ENCODE measurements at places on chromosomes 6 and 20.

- DNase-seq = no peak
These were observed 103.1 kb upstream of the ADGRF1 start for GRCh38 chr6:47145212-47145611.

GRCh38 chr6:98831959-98832283 is 2.5 kb upstream of the POU3F2 start:
- no peak for DNase-seq

DNA sequence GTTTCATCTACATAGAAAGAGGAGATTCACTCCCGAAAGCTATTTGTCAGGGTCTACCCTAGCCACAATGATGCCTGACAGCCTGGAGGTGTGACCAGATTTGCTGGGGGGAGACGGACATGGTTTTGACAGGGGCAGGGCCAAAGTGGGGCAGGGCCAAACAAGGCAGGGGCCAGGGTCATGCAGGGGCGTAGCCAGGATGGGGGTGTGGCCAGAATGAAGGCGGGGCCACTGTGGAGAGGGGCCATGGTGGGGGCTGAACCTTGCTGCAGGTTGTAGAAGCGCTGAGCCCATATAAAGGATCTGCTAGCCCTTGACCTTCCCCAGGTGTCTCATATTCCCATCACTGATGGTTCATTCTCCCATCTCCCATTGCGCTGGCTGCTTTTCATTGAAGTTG is 184.1 kb upstream of the SULF2 start:
- no peak for DNase-seq

- DNase-seq = no peak
These were observed 168.0 kb upstream of the LRFN2 start for GRCh38 chr6:40755046-40755681.

- DNase-seq = no peak
These were observed 11.0 kb upstream of the FILIP1 start for GRCh38 chr6:75504465-75505222.

DNA sequence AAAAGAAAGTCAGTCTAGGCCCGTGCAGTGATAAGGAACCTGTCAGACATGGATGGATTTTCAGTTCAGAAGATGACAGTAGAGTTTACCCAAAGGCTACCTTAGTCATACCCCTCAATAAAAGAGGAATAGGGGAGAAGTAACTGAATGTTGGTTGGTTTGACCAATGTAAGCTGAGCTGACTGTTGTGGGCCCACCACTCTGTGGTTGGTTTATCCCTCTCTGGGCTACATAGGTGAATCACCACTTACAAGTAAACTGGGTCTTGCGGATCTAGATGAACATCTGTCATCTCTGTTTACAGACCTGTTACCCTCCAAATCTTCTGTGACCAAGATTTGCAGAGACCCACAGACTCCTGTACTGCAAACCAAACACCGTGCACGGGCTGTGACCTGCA is 37.2 kb upstream of the MYLK2 start:
- DNase-seq = no peak

DNA sequence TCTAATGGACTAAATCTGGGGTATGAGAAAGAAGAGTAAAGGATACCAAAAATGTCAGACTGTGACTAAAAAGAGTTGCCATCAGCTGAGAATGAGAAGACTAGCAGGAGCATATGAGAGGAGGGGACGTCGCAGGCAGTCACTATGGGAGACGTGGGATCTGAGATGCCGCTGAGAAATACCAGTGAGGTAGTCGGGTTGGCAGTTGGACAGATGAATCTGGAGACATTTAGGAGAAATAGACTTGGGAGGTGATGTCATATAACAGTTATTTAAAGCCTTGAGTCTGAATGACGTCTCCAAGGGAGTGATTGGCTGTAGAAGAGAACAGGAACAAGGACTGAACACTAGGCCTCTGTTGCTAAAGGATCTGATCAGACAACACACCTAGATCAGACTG is 51.5 kb upstream of the TRIM26 start:
- DNase-seq = no peak

DNA sequence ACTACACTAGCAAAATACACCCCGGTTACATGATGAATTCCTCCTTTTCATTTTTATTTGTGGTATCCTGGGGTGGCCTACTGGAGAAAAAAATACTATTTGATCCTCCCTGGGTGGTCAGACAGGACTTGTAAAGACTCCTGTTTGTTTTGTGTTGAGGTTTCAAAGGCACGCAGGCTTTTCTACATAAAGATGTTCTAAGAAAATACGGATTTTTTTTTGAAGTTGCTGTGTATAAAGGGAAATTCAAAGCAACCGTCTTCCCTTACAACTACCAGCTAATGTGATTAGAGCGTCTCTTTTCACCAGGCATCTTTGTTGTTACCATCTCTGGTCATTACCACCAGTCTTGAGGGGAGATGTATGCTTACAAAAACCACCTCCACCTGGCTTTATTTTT is 187.1 kb downstream of the SOX4 start:
- DNase-seq = no peak

DNA sequence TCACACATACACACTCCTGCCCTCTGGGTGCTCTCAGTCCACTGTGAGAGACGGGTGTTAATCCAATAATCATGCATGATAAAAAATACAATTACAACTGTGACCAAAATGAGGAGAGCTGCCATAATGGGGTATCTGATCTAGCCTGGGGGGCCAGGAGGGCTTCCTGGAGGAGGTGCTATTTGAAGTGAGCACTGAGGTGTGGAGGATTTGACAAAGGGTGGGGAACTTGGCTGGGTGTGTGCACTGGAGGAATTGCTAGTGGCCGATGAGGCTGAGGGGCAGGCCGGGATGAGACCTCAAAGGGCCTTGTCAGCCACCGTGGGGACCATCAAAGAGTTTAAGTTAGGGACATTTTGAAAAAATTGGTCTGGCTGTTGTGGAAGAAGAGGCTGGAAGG is 34.8 kb downstream of the VSTM2L start:
- no peak for DNase-seq

DNA sequence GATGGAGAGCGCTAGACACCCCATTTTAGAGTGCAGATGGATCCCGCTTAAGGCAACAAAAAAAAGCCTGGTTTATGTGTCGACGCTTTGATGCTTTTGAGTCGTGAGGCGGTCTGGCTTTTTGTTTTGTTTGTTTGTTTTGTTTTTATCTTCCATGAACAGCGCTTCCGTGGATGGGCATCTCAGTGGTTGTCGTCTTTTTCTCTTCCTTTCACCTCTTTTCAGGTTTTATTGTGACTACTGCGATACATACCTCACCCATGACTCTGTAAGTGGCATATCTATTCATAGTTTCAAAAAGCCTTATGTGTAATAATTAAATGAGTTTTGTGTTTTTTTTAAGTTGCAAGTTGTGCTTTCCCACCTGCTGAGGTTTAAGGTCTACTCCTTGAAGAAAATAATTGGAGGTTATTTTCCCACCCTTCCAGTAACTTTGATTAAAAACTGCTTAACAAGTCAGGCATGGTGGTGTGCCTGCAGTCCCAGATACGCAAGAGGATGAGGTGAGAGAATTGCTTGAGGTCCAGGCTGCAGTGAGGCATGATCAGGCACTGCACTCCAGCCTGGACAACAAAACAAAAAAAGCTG is 476 bp downstream of the SNRPC start:
- DNase-seq = no peak

DNA sequence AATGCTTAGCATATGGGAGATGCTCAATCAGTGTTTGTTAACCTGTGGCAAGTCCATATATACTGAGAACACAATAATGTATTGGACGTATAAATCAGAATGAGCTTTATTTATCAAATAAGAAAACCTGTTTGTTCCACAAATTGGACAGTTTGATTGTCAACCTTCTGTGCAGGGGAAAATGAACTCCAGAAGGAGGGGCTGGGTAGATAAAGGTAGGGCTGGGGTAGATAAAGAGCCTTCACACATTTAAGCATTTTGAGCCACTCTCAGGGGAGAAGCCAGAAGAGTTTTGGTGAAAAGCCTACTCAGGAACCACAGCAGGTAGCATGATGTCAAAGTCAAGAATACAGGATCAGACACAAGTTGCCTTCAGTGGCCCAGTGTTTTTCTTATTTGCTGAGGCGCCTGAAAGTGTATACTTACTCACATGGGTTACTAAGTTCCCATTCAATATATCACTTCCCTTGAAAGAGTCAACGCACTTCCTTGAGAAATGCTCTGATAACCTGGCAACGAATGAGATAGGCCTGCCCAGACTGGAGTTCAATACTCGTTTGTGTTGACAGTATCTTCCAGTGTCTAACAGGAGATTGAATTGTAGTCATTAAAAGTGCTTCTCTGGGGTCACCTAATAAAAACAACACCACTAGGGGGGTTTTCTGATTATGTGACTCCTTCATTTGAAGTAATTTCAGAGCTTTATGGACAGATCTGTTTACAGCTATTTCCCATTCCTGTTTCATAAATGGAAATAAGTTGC is 263.9 kb upstream of the CITED2 start:
- no peak for DNase-seq

DNA sequence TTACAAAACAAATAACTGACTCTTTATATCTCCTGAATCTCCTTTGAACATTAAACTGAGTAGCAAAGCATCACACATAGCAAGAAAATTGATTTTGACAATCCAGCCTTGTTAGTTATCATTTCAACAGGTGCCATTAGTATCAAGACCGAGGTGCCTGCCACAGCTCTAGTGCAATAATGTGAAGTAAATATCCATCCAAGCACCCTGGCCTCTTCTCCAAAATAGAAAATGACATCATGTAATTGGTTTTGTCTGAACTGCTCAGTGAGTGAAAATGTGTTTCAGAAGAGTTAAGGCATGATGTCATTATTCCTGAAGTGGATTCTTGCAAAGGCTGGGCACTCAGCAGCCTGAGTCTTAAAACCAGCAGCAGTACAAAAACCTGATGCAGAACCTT is 341.4 kb downstream of the PLCB1 start:
- DNase-seq = no peak

GRCh38 chr20:32742322-32743236 is 688 bp downstream of the COMMD7 start:
- no peak for DNase-seq

GRCh38 chr6:128570680-128571063 is 50.3 kb upstream of the PTPRK start:
- DNase-seq = no peak

DNA sequence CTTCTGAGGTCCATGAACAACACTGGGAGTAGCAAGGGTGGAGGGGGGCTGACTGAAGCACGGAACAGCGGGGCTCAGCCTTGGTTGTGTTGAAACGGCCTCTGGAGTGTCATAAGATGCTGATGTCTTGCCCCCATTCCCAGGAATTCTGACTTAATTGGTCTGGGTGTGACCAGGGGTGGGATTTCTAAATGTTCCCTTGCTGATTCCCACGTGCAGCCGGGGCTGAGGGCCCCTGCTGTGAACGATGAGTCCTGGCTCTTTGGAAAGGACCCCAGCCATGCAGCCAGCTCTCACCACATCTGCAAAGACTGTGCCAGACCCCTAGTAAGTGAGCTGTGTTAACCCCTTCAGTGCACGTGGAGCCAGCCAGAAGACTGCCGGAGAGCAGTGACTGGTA is 28.6 kb upstream of the FAM50B start:
- no peak for DNase-seq

DNA sequence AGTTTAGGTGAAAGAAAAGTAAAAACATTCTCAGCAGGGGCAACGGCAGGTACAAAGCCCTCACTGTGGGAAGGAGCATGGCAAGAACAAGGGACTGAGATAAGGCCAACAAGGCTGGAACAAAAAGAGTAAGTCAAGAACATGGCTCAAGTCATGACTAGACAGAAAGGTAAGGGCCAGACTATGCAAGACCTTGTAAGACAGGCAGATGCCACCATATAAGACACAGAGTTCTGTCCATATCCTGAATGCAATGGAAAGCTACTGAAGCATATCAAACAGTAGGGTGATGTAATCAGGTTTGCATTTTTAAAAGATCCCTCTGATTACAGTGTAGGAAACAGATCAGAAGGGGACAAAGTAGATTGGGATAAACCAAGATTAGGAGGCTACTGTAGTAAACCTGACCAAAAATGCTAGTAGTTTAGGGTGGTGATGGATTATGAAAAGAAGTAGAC is 5.5 kb downstream of the REV3L start:
- DNase-seq = no peak

GRCh38 chr6:129233458-129234134 is 350.7 kb downstream of the LAMA2 start:
- DNase-seq = no peak

- no peak for DNase-seq
These were observed 68.0 kb downstream of the PTPN1 start for GRCh38 chr20:50578061-50578777.

GRCh38 chr20:62570897-62571668 is 71.2 kb upstream of the SLCO4A1 start:
- no peak for DNase-seq

- no peak for DNase-seq
These were observed 682.1 kb upstream of the MAP3K7 start for GRCh38 chr6:91268941-91269340.

DNA sequence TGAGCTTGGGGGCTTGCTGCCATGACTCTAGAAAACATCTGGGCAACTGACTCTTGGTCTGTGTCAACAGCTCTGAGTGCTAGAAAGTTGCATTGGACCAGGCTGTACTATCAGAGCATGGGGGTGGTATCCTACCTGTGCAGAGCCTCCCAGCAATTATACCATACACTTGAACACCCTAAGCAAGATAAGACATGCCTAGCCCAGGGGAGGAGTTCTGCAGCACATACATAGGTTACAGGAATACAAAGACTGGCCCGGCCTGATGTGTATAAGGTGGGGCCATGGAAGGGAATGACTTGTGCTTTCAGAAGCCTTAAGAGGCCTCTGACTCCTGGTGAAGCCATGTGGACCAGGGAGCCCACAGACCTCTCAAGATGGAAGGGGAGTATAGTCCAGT is 11.4 kb upstream of the MOCS1 start:
- DNase-seq = no peak

GRCh38 chr6:30122515-30122914 is 9.6 kb upstream of the TRIM31 start:
- DNase-seq = no peak

- DNase-seq = no peak
These were observed 197.5 kb downstream of the BCKDHB start for GRCh38 chr6:80304014-80304413.

DNA sequence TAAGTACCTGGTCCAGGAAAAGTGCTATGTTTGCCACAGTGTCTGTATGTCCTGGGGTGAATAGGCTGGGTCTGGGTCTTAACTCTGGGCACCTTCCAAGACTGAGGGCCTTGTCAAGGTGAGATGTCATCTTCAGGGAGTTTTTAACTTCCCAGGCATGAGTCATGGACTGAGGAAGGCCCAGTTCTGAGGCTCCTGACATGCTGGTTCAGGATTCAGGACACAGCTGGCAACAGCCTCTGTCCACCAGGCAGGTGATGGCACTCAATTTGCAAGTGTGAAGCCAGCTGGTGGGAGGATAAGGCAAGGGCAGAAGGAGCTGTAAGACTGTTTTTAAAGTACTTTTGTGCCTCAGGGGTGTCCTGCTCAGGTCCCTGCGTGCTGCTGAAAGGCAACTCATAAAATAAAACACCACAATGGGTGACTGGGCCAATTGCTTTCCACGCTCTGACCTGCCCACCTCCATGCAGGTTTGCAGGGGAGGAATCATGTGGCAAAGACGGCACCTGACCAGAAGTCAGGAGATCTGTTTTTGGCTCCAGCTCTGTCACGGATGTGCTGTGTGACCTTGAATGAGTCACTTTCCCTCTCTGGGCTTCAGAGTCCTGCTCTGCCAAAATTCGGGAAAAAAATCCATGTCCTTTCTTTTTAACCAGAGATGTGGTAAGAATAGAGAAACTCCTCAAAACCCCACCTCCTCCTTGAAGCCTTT is 4.9 kb upstream of the PACSIN1 start:
- no peak for DNase-seq
